NCI-H446 treated with DMSO at 0.1 percent for 48 hours (cell line): ENCODE measurements at places on chromosomes 11 and 22.

DNA sequence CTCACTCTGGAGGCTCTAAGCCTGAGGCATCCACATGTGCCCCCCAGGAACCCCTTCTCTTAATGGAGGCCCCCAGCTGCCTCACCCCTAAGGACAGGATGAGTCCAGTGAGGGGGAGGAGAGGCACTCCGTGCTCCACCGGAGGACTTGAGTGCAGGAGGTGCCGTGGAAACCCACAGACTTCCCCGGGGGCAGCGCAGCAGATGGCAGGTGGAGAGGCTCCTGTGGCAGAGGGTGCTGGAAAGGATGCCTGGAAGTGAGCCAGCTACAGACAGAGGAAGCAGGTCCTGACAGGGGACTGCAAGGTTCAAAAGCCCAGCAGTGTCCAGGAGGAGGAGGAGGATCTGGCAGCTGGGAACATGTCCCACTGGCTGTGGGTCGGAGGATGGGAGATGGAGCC lies 1384.0 kb downstream of the TBC1D22A start:
- DNase-seq: no peak

DNA sequence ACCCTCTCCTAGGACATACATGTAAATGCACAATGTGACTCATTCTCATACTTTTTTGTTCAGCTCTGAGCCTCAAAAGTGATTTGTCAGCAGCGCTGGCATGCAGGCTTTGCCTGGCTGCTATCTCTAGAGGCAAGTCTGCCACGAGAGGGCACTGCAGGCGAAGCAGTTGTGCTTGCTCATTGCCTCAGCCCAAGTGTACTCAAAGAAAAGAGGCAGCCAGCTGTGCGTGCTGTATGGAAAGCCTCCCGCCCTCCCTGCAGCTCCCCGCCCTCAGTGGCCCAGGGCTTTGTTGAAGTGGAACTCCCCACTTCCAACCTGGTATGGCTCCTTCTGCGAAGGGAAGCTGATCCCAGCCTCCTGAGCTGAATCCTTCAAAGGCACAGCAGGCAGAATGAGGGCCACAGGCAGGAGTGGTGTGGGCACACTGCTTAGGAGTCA lies 16.3 kb downstream of the SDHAF2 start:
- peak; percentile 64 for DNase-seq

- DNase-seq: no peak
Observed at GRCh38 chr22:36277482-36278291, 24.8 kb downstream of the APOL1 start.

DNA sequence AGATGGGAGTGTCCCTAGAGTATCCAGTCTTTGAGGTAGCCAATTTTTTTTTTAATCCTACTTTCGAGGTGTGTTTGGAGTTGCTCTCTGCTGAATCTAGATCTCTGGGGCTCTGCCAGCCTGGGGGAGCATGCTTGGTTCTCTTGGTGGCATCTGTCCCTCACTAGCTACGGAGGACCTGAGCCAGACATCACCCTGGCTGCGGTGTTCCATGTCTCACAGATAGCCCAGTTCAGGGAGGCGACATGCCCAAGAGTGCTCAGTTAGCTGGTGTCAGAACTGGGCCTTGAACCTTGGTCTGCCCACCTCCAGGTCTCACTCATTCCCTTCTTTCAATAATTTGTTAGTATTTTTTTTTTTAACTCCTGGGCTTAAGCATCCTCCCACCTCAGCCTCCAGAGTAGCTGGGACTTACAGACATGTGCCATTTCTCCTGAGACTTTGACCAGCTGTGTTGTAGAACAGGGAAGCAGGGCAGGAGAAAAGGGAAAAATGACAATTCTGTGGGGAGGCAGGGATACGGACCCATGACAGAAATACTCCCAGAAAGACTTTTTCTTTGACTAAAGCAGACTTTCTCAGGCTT lies 621 bp downstream of the HMOX1 start:
- DNase-seq: no peak

DNA sequence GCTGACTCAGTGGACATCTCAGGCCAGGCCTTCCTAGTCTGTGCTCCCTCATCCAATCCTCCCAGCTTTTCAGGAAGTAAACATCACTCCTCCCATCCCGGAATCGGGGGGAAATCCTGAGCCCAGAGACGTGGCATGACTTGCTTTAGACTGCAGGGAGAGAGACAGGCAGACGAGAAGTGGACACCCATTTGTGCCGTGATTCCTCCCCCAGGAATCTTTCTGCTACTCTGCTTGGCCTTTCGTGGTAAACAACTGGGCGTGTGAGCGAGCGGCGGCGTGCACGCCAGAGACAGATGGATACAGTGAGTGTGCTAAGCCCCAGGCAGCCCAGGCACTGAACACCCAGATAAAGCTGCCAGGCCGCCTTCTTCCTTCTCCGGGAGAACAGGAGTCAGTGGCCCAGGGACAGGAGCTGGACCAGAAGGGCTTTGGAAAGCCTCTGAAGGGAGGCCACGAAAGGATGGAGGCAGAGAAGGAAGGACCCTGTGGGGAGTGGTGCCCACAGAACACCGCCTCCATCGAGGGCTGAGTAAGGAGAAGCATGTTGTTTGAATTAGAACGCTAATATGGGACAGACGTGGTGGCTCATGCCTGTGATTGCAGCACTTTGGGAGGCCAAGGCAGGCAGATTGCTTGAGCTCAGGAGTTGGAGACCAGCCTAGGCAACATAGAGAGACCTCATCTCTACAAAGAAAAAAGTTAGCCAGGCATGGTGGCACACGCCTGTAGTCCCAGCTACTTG lies 53.0 kb upstream of the PRR5 start:
- DNase-seq: no peak

- DNase-seq: no peak
Observed at GRCh38 chr11:110654456-110654855, 57.8 kb downstream of the ARHGAP20 start.

DNA sequence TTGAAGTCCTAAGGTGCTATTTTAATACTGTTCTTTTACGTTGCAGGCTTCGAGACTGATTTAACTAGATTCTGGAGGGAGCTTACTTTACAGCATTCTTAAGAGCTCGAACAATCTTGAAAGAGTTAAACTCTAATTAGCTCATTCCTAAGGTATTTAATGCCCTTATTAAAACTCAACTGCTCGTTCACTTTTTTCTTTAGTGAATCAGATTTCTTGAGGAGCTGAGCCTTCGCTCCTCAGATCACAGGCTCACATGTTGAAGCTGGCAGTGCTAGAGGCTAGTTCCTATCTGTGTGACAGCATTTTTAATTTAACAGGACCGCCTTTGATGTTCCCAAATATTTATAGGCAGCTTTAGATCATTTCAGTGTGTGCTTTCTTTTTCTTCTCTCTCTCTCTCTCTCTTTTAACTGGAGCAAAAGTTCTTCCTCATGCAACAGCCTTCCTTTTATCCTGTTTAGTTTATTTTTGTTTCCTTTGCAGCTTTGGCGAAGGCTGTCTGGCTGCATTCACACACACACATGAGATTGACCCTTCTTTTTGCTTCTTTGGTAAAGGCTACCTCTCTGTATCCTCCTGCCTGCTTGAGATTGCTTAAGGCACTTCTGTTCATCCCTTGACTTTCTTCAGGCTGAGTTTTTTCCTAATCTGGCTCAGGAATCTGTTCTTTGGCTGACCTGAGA lies 21.0 kb downstream of the ZNRF3 start:
- no peak for DNase-seq

DNA sequence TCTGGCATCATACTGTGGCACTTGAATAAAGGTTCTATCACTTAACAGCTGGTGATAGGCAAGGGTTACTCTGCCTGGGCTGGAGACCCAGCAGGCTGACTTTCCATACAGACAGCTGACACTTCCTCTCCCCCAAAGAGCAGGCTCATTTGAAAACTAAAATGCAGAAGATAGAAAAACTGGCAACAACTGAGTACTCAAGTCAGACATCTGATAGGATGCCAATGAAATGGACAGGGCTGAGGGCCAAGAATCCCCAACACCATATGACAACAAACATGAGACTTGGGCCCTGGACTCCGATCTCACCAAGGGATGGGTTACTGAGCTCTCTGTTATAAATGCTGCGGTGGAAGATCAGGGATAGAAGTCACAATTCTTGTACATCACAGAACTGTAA lies 237.2 kb downstream of the LRRC4C start:
- peak; percentile 59 for DNase-seq

DNA sequence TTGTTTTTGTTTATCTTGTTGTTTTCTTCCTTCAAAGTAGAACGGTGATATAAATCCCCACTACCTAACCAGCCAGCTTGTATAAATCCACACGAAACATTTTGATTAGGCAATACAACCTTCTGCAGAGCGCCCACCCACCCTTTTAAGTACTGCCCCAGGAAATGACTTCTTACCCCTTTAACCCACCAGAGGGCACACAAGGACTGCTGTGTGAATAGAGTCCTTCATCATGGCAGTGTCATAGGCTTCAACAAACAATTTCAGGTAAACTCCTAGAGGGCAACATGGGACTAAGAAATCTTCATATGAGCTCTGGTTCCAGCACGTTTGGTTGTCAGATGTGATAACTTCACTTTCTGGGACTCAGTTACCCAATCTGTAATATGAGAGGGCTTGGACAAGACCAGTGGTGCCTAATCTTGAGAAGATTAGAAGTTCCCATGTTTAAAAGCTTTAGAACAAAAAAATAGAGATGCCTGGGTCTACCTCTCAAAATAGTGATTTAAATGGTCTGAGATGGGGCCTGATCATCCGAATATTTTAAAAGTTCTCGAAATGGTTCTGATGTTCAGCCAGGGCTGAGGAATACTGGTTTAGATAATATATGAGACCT lies 56.1 kb downstream of the PIWIL4 start:
- peak; percentile 78 for DNase-seq

- DNase-seq: no peak
Observed at GRCh38 chr11:33463059-33463458, 205.9 kb downstream of the HIPK3 start.

DNA sequence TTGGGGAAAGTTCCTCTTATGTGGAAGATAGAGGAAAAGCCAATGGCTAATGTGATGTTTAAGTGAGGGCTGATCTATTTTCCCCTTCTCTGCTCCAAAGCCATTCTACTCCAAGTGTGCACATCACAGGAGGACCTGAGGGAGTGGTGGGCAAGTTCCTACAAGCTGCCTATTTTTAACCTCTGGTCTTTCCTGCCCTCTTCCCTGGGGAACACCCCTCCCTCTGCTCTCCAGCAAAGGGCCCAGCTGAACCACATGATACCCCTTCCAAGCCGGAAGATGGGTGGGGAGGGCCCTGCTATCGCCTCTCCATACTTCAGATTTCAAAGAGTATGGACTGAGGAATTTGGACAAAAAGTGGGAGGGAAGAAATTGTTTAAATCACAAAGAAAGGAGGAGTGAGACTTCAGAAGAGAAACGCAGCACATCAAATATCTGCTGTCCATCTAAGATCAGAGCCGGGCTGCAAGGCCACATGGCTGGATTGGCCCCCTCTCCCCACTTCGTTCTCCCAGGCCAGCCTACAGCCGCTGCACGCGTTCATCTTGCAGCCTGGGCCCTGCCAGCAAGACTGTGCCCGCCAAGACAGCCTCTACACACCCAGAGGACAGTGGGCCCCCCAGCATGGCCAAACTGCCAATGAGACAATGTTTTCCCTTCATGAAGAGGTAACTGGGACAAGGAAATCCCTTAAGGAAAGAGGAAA lies 77.5 kb downstream of the MICAL3 start:
- DNase-seq: no peak

GRCh38 chr22:20677684-20678242 lies 96.2 kb upstream of the SERPIND1 start:
- no peak for DNase-seq

- DNase-seq: no peak
Observed at GRCh38 chr11:10518891-10519290, 22.1 kb downstream of the RNF141 start.

- DNase-seq: no peak
Observed at GRCh38 chr22:29523761-29524160, 29.8 kb downstream of the THOC5 start.

DNA sequence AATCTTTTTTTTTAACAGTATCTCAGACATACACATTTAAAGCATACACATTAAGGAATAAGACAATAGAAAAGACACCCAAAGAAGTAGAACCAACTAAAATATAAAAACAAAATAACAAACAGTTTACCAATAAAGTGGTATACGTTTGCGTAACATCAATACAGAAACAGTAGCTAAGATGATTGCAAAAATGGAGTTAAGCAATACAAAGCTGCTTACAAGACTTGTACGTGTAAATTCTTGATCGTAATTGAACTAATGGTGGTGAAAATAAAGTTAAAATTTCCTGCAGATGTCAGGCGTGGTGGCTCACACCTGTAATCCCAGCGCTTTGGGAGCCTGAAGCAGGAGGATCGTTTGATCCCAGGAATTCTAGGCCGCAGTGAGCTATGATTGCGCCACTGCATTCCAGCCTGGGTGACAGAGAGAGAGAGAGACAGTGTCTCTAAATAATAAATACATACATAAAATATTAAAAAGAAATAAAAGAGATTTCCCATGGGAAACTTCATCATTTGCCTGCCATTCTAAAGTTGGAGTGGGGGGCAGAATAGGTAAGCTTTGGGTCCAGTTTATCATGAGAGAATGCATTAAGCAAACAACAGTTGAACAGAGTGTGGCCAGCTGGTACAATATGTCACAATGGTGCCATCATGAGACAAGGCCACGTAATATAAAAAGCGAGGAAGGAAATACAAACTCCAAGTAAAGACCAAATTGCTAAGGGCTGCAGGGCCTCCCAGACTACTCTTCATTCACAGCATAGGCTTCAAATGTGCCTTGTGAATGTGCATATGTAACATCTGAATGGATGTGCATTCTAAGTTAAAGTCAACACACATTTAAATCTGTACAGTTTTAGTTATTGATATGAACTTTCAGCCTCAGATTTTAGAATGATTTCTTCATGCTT lies 38.9 kb upstream of the EED start:
- no peak for DNase-seq

DNA sequence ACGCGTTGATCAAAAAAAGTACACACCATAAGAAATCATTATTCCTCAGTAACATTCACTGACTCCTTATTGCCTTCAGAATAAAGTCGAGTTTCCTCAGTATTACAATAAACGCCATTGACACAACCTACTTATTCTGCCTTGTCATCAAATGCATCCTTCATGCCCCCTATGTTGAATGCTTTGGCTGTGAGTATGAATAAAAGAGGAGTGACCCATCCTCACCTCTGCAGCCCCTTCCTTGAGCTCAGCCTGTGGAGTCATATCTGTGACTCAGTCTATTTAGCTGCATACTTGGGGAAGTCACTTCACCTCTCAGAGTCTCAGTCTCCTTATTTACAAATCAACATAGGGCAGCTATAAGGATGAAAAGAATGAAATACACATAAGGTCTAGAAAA lies 65.1 kb downstream of the USP35 start:
- no peak for DNase-seq

GRCh38 chr22:44567846-44568493 lies 69.9 kb upstream of the RTL6 start:
- DNase-seq: no peak

DNA sequence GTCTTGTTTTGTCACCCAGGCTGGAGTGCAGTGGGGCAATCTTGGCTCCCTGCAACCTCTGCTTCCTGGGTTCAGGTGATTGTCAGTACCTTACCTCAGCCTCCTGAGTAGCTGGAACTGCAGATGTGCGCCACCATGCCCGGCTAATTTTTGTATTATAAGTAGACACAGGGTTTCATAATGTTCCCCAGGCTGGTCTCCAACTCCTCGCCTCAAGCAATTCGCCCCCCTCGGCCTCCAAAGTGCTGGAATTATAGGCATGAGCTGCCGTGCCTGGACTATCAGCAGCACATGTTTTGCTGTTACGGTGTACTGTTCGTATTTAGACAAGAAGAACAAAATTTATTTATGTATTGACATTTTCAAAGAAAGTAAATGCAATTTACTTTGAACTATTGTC lies 34.8 kb downstream of the RAB39A start:
- DNase-seq: no peak

- peak; percentile 70 for DNase-seq
Observed at GRCh38 chr11:560305-561147, at the start of the genes LMNTD2 and RASSF7. Gene LMNTD2, minus strand, starts transcription at chr11:560738. Its CDS starts 22 bp downstream, at chr11:560716. Gene RASSF7, plus strand, starts transcription at chr11:560970. Its CDS starts 799 bp downstream, at chr11:561769.

GRCh38 chr11:12164061-12165014 lies 53.9 kb downstream of the MICAL2 start:
- DNase-seq: no peak
